ENCODE measurements at places on chromosomes 12 and 14. TPM values are rescaled to one million over a fixed set of nuclear protein-coding genes. Genes with fewer than 3 reads are reported as not detected.

GRCh38 chr14:72178517-72178916 is 246.3 kb downstream of the RGS6 start:
- no peaks in the 10 kb centered on the region for H3K27me3 ChIP-seq
- no peaks in the 10 kb centered on the region for H3K4me1 ChIP-seq
- DNase-seq: no peak
- H3K27ac ChIP-seq: no peak overlapping the region

DNA sequence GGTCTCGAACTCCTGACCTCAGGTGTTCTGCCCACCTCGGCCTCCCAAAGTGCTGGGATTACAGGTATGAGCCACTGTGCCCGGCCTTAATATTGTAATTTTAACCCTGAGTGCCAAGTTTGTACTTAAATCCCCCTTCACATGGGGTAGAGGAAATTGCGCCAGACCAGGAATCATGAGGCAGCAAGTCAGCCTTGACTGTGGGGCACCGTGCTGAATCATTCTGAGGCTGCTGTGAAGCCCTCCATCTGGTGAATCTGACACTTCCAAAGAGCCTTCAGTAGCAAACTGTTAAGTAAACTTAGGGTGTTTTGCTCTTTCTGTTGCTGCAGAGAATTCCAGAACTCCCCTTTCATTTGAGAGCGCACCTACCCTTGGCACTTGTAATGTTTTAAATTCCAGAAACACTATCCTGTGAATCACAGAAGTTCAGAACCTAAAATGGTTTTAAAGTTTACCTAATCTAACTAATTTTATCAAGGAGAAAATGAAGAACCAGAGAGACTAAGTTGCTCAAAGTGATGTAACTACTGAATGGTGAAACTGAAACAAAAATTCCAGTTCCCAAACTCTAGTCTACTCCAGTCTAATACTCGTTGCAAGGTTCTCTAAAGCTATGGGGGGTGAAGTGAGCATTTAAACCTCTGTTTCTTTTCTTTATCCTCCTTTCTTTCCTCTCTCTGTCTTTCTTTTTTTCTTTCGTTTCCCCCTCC is 7.5 kb downstream of the HEBP1 start:
- H3K36me3 ChIP-seq: no peaks in the 10 kb centered on the region
- peaks cover 10% of the 10 kb centered on the region for H3K4me1 ChIP-seq
- peak; percentile 50 for DNase-seq

DNA sequence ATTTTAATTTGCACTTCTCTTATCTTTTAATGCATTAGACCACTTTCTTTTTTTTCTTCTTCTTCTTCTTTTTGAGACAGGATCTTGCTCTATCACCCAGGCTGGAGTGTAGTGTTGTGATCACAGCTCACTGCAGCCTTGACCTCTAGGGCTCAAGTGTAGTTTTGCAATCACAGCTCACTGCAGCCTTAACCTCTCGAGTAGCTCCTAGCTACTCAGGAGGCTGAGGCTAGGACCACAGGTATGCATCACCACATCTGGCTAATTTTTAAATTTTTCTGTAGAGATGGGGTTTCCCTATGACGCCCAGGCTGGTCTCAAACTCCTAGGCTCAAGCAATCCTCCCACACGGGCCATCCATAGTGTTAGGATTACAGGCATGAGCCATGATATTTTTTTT is 12.7 kb downstream of the TMED8 start:
- no peak for DNase-seq
- no peak overlapping the region for H3K4me3 ChIP-seq
- H3K27ac ChIP-seq: no peak overlapping the region

- H3K36me3 ChIP-seq: no peaks in the 10 kb centered on the region
- H3K4me3 ChIP-seq: peak overlapping the region; percentile 51
- no peak for DNase-seq
- H3K27ac ChIP-seq: peak overlapping the region; percentile 93
- H3K4me1 ChIP-seq: no peaks in the 10 kb centered on the region
These were observed 1.3 kb upstream of the RNU6-7 start for GRCh38 chr14:32200368-32201192.

- DNase-seq: no peak
- H3K36me3 ChIP-seq: peaks cover 4% of the 10 kb centered on the region
- no peaks in the 10 kb centered on the region for H3K27me3 ChIP-seq
- peaks cover 45% of the 10 kb centered on the region for H3K4me1 ChIP-seq
These were observed 6.1 kb downstream of the NT5DC3 start for GRCh38 chr12:103834942-103835341.

DNA sequence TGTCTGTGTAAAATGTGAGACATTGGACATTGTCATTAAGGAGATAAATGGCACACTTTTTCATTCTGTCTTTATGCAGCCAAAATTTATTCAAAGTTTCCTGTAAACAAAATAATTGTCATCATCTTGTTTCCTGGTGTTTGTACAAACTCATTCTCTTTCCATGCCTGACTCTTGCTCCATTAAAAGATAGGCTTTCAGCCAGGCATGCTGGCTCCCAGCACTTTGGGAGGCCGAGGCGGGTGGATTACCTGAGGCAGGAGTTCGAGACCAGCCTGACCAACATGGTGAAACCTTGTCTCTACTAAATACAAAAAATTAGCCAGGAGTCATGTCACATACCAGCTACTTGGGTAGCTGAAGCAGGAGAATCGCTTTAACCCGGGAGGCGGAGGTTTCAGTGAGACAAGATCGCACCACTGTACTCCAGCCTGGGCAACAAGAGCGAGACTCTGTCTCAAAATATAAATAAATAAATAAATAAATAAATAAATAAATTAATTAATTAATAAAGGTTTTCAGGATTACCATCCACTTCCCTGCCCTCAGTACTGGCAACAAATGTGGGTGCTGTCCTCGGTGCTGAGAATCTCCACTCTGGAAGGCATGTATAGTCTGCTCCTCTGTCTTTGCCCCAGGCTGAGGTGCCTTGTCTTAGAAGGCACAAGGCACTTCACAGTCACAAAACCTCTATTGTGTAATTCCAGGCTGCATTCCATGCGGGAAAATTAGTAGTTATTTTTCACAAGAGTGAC is 83.2 kb downstream of the PAH start:
- H3K27ac ChIP-seq: no peak overlapping the region
- H3K27me3 ChIP-seq: no peaks in the 10 kb centered on the region
- H3K4me3 ChIP-seq: no peak overlapping the region
- no peaks in the 10 kb centered on the region for H3K4me1 ChIP-seq
- H3K36me3 ChIP-seq: no peaks in the 10 kb centered on the region
- no peak for DNase-seq

GRCh38 chr12:3631759-3632158 is 121.2 kb downstream of the CRACR2A start:
- H3K27ac ChIP-seq: no peak overlapping the region
- no peaks in the 10 kb centered on the region for H3K36me3 ChIP-seq
- no peaks in the 10 kb centered on the region for H3K4me1 ChIP-seq
- no peaks in the 10 kb centered on the region for H3K27me3 ChIP-seq
- H3K4me3 ChIP-seq: no peak overlapping the region
- no peak for DNase-seq

- no peak for DNase-seq
- H3K4me3 ChIP-seq: no peak overlapping the region
- no peaks in the 10 kb centered on the region for H3K36me3 ChIP-seq
- no peaks in the 10 kb centered on the region for H3K4me1 ChIP-seq
- no peaks in the 10 kb centered on the region for H3K27me3 ChIP-seq
These were observed 18.0 kb upstream of the DYRK2 start for GRCh38 chr12:67630373-67631088.

DNA sequence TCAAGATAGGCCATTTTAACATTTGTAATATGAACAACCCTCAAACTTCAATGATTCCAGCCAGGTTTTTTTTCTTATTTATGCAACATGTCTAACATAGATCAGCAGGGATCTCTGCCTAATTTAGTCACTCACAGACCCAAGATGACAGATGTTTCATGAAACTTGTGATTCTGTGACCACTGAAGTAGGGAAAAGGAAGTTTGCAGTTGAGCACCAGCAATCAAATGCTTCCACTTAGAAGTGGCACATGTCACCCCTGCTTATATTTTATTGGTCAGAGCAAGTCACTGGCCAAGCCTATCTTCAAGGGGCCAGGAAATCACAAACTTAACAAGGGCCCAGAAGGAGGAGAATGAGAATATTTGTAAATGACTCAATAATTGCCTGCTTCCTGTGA is 150.6 kb downstream of the BCAT1 start:
- H3K36me3 ChIP-seq: no peaks in the 10 kb centered on the region
- no peak overlapping the region for H3K27ac ChIP-seq
- DNase-seq: no peak
- no peaks in the 10 kb centered on the region for H3K27me3 ChIP-seq

GRCh38 chr12:46209914-46210872 is 58.6 kb downstream of the SLC38A1 start:
- H3K27ac ChIP-seq: no peak overlapping the region
- no peak for DNase-seq
- H3K27me3 ChIP-seq: no peaks in the 10 kb centered on the region

DNA sequence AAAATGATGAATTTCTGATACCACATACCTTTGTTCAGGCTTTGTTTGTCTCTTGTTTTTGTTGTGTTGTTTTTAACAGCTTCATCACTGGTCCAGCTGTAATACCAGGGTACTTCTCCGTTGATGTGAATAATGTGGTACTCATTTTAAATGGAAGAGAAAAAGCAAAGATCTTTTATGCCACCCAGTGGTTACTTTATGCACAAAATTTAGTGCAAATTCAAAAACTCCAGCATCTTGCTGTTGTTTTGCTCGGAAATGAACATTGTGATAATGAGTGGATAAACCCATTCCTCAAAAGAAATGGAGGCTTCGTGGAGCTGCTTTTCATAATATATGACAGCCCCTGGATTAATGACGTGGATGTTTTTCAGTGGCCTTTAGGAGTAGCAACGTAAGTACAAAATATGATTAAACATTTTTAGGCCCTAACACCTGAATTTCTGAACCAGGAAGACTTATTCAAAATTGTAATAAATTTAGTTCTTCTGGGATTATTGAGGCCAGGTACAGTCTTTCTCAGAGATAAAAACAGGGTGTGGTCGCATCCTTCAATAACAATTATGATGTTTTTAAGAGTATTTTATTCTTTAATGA is 22.4 kb downstream of the RXYLT1 start:
- H3K27me3 ChIP-seq: no peaks in the 10 kb centered on the region
- no peak for DNase-seq
- H3K36me3 ChIP-seq: no peaks in the 10 kb centered on the region

DNA sequence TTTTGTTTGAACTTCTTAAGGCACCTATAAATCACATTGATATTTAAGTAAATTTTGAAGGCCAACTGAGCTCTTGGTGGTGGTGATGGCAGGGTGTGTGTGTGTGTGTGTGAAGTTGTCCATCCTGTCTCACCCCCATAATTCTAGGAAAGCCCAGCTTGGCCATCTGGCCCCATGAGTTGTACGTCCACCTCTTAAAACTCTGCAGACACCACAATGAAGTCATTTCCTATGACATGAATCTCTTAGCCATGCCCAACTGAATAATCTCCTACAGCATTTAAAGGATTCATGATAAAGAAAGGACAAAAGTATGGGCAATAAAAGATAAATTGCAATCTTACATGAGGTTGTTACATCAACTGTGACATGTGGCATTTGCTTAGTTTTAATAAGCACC is 123.4 kb downstream of the TTC7B start:
- no peak overlapping the region for H3K4me3 ChIP-seq
- H3K36me3 ChIP-seq: peaks cover 4% of the 10 kb centered on the region
- peaks cover 13% of the 10 kb centered on the region for H3K4me1 ChIP-seq
- H3K27me3 ChIP-seq: no peaks in the 10 kb centered on the region

DNA sequence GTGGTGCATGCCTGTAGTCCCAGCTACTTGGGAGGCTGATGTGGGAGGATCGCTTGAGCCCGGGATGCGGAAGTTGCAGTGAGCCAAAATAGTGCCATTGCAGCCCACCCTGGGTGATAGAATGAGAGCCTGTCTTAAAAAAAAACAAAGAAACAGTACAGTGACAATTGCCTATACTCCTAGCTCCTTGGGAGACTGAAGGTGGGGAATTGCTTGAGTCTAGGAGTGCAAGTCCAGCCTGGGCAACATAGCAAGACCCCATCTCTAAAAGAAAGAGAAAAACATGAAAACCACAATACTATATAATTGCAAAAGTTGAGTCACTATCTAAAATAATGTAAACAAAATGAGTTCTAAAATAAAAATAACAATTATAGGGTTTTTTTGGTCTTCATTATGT is 20.0 kb downstream of the KLC1 start:
- H3K4me1 ChIP-seq: peaks cover 23% of the 10 kb centered on the region
- no peak overlapping the region for H3K4me3 ChIP-seq
- H3K27ac ChIP-seq: no peak overlapping the region
- H3K36me3 ChIP-seq: no peaks in the 10 kb centered on the region
- DNase-seq: no peak

GRCh38 chr14:74219277-74220205 is 19.7 kb upstream of the VSX2 start:
- no peak overlapping the region for H3K27ac ChIP-seq
- no peak overlapping the region for H3K4me3 ChIP-seq
- H3K27me3 ChIP-seq: no peaks in the 10 kb centered on the region

GRCh38 chr12:112837629-112838197 is 46.2 kb downstream of the RPH3A start:
- H3K27me3 ChIP-seq: no peaks in the 10 kb centered on the region
- no peaks in the 10 kb centered on the region for H3K36me3 ChIP-seq
- H3K4me1 ChIP-seq: no peaks in the 10 kb centered on the region
- H3K4me3 ChIP-seq: no peak overlapping the region

DNA sequence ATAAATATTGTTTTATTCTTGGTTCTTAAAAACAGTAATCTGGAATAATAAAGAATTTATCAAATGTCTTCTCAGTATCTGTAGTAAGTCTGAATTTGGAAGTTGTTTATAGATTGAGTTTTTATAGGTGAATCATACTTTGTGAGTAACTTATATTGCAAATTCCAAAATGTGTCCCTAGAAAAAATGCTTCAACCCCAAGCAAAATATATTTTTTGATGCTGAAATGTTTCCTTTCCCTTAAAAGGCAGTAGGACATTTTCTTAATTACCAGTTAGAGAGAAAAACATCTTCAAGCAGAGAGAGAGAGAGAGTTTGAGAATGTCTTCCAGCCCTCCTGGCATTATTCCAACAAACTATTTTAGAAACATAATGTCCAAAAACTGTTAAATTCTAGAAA is 37.9 kb downstream of the PELI2 start:
- no peaks in the 10 kb centered on the region for H3K36me3 ChIP-seq
- no peaks in the 10 kb centered on the region for H3K27me3 ChIP-seq
- no peak overlapping the region for H3K4me3 ChIP-seq
- no peak overlapping the region for H3K27ac ChIP-seq

GRCh38 chr14:69573831-69574262 is 824 bp downstream of the CCDC177 start:
- peaks cover 3% of the 10 kb centered on the region for H3K27me3 ChIP-seq
- no peaks in the 10 kb centered on the region for H3K36me3 ChIP-seq
- no peak overlapping the region for H3K4me3 ChIP-seq
- no peak overlapping the region for H3K27ac ChIP-seq

TAS2R42 gene
- total RNA-seq: not detected

PLCZ1 gene
- not detected for total RNA-seq

PHETA1 gene
- total RNA-seq: 15.9 TPM

CMTM5 gene
- total RNA-seq: 16.7 TPM

OR6C2 gene
- total RNA-seq: not detected

DCP1B gene
- total RNA-seq: 7.5 TPM

MDM2 gene
- total RNA-seq: 84.9 TPM

PLBD1 gene
- total RNA-seq: 4.8 TPM

FGF6 gene
- not detected for total RNA-seq

All from tibial nerve (tissue), 4 donors.